ENCODE measurements at places on chromosomes 2 and 18. TPM values are rescaled to one million over a fixed set of nuclear protein-coding genes. Genes with fewer than 3 reads are reported as not detected.

Gene CRYGA
- not detected for total RNA-seq

Gene UGT1A10
- 72.9 TPM for total RNA-seq

DNA sequence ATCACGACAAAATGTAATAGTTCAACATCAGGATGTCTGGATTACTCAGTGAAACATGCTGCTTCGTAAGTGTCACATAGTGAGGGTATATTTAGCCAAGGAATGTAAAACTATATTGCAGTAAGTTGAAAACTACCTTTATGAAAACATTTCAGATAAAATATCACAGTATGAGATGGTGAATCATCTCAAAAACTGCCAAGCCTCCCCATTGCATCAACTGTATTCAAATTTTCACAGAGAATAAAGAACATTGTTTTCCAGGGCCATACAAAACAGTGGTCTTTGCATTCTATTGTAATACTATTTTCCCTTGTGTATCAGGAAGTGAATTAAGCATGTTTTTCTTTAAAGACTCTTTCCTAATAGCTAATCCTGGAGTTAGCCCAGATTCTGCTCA, 47.6 kb upstream of the MSTN start:
- H3K4me1 ChIP-seq: no peaks in the 10 kb centered on the region
- H3K4me3 ChIP-seq: no peak overlapping the region
- no peaks in the 10 kb centered on the region for H3K36me3 ChIP-seq
- DNase-seq: no peak

Gene GTF2A1L
- total RNA-seq: not detected

- DNase-seq: no peak
- H3K36me3 ChIP-seq: no peaks in the 10 kb centered on the region
- H3K4me3 ChIP-seq: no peak overlapping the region
- H3K27me3 ChIP-seq: no peaks in the 10 kb centered on the region
- H3K4me1 ChIP-seq: no peaks in the 10 kb centered on the region
- H3K27ac ChIP-seq: no peak overlapping the region
Observed at GRCh38 chr18:31243740-31244512, 74.0 kb upstream of the DSG1 start.

GRCh38 chr2:49177194-49177593, 22.9 kb upstream of the FSHR start:
- H3K27me3 ChIP-seq: no peaks in the 10 kb centered on the region
- H3K4me3 ChIP-seq: no peak overlapping the region
- no peak for DNase-seq

- DNase-seq: no peak
- no peaks in the 10 kb centered on the region for H3K4me1 ChIP-seq
- no peaks in the 10 kb centered on the region for H3K27me3 ChIP-seq
- H3K4me3 ChIP-seq: no peak overlapping the region
- H3K27ac ChIP-seq: no peak overlapping the region
Observed at GRCh38 chr18:75896865-75897264, 469.4 kb upstream of the SMIM21 start.

Measured in Peyer's patch (tissue), 4 donors.